Stimulated activated CD8-positive, alpha-beta memory T cell treated with anti-CD3 and anti-CD28 coated beads, Interleukin-2, amount 100 ng/mL, for 1 hour (primary cell): ENCODE measurements at places on chromosomes 4 and X.

GRCh38 chrX:73922856-73923455 is 360.0 kb downstream of the CHIC1 start:
- no peak for DNase-seq

DNA sequence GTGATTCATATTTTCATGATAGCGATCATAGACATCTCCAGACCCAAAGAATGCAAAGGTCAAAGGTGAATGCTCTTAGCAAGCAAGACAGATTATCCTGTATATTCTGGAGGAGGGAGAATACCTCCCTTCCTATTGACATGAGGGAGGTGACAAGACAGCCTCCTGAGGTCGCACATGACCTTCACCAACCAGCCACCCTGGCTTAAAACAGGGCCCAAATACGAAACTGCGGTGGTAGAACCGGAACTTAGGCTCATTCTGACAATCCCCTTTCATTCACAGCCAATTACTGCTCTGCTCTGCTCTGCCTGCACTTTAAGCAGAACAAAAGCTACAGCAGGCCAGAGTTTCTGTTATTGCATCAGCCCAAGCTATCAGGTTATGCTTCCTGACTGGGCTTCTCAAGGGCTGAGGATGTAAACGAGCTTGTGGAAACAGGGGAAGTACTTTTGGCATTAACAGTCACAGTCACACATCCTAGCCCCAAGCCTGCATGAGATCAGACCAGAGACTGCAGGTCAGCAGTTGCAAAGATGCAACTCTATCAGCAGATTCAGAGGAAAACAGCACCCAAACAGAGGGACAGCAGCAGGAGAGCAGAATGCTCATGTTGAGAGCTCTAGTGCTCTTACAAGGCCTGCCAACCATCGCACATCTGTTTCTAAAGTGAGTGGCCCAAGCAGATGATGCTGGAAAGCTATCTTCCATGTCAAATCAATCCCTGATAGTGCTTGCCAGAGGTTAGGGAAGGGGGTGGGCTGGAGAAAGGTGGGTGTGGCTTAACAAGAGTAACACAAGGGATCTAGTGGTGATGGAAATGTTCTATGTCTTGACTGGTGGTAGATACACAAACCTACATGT is 51.3 kb upstream of the MAP3K15 start:
- no peak for DNase-seq

GRCh38 chr4:41390661-41391060 is 133.9 kb downstream of the UCHL1 start:
- DNase-seq: no peak

GRCh38 chr4:169723207-169723965 is 34.4 kb downstream of the HPF1 start:
- no peak for DNase-seq

- no peak for DNase-seq
Measured at GRCh38 chr4:182453830-182454229, 210.6 kb downstream of the TENM3 start.

- no peak for DNase-seq
Measured at GRCh38 chr4:37765741-37766140, 60.7 kb upstream of the PGM2 start.

DNA sequence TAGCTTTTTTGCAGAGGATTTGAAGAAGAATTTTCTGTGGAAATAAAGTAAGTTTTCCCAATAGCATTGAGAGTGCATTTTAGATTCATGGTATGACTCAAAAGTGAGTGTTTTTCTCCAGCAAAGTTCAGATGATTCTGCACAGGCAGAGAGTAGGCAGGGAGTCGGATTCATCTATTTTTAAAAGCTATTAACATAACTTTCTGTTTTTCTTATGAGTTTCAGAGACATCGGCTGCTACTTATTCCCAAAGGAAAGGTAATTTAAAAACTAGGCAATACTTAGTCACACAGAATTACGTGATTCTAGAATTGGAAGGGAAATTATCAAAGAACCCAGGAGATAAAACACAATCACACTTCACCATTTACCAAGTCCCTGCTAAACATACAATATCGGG is 4.4 kb downstream of the CCDC110 start:
- DNase-seq: no peak

DNA sequence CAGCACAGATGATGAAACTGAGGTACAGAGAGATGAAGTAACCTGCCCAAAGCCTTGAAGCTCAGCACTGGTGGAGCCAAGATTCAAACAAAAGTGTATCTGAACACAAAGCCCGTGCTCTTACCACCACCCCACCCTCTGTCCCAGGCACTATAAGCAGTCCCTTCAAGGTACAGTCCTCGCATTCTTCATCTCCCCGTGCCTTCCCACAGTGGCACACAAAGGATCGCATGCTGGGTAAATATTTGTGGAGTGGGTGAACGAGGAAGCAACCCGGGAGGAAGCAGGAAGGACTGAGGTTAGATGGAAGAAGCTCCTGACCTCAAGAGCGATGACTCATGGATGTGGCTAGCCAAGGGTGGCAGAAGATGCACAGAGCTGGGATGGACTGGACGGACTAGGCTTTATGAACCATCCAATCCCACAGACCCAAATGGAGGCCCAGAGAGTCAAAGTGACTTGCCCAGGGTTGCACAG is 18.4 kb downstream of the IQSEC2 start:
- DNase-seq: no peak

DNA sequence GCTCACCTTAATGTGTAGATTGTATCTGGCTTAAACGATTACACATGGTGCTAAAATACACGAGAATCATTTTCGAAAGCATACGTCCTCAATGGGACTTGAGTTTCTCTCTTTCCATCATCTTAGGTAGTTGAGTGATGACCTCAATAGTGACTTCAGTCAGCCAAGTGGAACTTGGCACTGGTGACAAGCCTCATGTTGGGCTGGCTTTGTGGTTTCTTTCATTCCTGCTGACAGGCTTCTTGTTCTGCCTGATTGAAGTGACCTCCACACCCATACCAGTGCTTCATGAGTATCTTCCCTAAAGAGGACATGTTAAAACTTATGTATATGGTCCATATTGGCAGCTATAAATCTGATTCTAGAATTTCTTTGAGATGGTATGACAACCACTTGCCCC is 159.1 kb upstream of the WDR1 start:
- no peak for DNase-seq

GRCh38 chr4:7103031-7103606 is 35.3 kb upstream of the GRPEL1 start:
- peak; percentile 71 for DNase-seq

DNA sequence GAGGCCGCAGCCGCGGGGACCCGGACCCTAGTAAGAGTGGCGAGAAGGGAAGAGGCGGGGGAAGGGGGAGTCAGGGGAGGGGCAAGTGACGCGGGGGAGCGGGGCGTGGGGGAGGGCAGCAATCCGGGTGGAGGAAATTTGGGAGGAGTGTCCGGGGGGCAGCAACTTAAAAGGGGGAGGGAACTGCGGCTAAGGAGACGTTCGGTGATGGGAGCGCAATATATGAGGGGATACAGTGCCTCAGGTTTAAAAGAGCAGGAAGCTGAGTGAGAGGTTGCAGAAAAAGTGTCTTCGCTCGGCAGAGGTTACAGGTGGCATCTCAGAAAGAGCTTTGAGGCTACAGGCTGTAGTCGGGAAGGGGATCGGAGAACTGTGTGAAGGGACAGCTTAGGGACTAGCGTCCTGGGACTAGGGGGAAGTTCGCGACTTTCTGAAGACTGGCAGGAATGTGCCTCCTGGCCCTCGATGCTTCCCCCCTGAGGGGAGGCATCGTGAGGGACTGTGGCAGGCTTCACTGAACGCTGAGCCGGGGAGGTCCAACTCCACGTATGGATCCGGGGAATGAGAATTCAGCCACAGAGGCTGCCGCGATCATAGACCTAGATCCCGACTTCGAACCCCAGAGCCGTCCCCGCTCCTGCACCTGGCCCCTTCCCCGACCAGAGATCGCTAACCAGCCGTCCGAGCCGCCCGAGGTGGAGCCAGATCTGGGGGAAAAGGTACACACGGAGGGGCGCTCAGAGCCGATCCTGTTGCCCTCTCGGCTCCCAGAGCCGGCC is 519 bp downstream of the FOXO4 start:
- no peak for DNase-seq

DNA sequence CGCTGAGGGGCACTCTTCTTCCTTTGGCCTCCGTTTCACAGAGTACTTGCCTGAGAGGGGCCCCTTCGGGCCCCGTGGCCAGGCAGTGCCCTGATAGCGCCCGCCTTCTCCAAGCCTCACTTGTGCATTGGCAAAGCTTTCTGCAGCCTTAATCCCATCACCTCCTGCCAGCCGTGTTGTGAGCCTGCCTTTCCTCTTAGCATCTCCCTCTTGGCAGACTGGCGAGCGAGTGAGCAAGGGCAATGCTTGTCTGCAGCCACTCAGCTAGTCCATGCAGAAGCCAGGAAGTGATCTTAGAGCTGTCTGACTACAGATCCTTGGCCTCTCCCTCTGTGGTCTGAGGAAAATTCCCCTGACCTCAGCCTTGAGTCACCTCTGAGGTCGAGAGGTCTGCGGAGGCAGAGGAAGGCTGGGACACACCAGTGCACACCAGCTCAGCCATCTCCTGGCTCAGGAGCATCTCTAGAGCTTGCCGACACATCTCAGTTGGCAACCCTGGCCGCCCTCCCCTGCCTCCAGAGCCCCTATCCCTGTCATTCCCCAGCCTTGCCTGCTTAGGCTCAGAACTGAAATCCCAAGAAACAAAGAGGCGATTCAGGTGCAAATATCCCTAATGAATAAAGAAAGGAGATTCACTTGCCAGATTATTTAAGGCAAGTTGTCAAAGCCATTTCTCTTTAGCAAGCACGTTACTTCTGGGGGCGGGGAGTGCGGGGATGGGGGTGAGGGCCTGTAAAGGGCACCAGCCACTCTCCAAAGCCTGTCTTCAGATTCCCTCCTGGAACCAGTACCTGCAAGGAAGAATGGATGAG is 143.5 kb upstream of the MAMLD1 start:
- no peak for DNase-seq

GRCh38 chr4:125951261-125951887 is 636.6 kb downstream of the FAT4 start:
- no peak for DNase-seq

- DNase-seq: no peak
Measured at GRCh38 chrX:19556202-19556601, 40.9 kb upstream of the MAP3K15 start.

- DNase-seq: peak; percentile 9
Measured at GRCh38 chr4:123397144-123398065, 810 bp downstream of the SPRY1 start.

- no peak for DNase-seq
Measured at GRCh38 chr4:174012135-174012885, 271.2 kb downstream of the FBXO8 start.

DNA sequence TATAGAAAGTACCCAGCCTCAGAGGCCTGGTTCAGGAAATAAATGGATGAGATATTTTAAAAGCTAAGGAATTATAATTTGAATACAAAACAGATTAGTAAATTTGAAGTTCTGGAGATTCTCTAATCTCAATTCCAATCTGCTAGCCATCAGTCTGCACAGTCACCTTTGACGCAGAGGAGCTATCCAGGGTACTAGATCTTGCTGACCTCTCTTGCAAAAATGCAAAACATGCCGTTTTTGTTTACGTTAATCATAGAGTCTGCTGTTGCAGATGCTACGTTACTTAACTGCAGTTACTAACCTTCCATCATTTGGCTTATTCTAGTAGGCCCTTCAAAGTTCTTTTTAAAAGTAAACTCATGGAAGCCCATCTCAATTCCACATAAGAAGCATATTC is 10.4 kb downstream of the CCSER1 start:
- no peak for DNase-seq

- DNase-seq: no peak
Measured at GRCh38 chr4:177322881-177323280, 13.2 kb downstream of the NEIL3 start.

DNA sequence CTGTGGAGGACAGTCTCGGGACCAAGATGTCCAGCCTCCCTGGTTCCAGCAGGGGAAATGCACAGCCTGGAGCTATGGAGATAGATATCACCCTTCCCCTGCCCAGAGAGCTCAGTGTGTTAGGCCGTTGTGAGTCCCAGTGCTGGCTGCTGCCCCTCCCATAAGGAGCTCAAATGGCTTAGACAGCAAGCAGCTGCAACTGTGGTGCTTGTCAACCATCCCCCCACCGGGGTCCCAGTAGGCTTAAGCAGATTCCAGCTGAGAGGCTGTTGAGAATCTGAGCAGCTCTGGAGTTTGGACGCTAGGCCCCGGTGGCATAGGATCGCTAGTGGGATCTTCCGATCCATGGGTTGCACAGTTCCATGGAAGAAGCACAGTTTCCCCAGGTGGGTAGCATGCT is 181.8 kb upstream of the POF1B start:
- DNase-seq: no peak

DNA sequence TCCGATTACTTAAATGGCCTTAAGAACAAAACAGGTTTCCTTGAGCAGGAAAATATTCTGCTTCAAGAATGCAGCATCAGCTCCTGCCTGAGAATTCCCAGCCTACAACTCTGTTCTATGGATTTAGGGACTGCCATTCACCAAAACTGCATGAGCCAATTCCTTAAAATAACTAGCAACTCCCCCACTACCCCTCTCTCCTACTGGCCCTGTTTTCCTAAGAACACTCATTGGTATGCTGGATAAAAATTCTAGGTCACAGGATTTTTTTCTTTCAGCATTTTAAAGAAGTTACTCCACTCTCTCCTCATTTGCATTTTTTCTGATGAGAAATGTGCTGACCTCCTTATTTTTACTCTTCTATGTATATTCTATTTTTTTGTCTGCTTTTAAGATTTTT is 347.1 kb downstream of the IDS start:
- no peak for DNase-seq

- DNase-seq: no peak
Measured at GRCh38 chr4:105805501-105806120, 89.7 kb upstream of the NPNT start.

GRCh38 chr4:163613383-163613782 is 118.9 kb downstream of the TMA16 start:
- no peak for DNase-seq

DNA sequence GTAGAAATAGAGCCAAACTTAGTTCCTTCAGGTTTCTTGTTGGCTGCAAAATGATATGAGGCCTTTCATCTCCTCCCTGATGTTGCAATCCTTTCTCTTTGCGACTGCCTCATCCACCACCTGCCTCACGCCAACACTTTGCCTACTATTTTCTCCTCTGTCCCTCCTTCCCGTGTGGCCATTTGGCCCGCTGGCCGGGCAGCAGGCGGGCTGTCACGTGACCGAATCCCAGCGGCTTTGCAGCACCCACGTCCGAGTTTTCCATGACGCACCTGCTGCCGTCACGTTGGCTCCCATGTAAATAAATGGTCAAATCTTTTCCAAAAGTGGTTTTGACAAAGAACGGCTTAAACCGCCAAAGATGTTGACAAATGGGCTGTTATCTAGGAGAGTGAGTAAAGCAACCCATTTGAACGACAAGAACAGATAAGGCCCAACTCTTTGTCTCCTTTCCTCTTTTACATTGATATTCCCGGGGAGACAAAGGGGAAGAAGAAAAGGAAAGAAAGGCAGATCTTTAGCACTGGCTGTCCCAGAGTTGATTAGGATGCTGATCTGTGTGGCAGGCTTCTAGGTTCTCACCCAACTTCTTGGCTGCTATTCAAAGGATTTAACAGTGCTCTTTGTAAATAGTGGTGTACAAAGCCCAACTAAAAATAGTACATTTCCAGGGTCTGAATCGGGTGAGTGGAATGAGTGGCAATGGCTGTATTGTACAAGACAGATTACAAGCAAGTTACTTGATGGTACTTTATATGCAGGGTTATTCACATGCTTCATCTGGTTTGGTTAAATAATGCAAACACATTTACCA is 174.2 kb upstream of the JADE1 start:
- DNase-seq: no peak
